Activated naive CD4-positive, alpha-beta T cell treated with anti-CD3 and anti-CD28 coated beads, Interleukin-2, amount 50 U/mL, for 16 hours (primary cell): ENCODE measurements at places on chromosomes 5 and 9.
A peak's percentile ranks its signal among the peaks of the same experiment; 100 is the strongest.

GRCh38 chr9:89498852-89499480 is 1.1 kb upstream of the SEMA4D start:
- DNase-seq, result no peak

DNA sequence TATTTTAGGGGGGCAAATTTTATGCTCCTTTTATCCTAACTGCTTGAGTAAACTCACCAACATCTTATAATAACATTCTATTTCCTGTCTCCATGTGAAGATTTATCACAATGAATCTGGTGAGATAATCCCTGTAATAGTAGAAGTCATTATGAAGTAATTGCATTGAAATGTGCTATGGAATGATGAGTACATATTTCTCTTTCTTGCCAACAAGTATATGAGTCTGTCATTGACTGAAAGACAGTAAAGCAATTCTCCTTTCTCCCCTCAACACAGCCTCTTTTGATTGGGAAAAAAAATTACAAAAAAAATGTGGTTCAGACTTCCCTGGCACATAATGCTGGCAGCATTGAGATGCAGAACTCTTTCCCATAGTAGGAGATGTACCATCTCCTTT is 459.2 kb upstream of the RGMB start:
- DNase-seq, result no peak

DNA sequence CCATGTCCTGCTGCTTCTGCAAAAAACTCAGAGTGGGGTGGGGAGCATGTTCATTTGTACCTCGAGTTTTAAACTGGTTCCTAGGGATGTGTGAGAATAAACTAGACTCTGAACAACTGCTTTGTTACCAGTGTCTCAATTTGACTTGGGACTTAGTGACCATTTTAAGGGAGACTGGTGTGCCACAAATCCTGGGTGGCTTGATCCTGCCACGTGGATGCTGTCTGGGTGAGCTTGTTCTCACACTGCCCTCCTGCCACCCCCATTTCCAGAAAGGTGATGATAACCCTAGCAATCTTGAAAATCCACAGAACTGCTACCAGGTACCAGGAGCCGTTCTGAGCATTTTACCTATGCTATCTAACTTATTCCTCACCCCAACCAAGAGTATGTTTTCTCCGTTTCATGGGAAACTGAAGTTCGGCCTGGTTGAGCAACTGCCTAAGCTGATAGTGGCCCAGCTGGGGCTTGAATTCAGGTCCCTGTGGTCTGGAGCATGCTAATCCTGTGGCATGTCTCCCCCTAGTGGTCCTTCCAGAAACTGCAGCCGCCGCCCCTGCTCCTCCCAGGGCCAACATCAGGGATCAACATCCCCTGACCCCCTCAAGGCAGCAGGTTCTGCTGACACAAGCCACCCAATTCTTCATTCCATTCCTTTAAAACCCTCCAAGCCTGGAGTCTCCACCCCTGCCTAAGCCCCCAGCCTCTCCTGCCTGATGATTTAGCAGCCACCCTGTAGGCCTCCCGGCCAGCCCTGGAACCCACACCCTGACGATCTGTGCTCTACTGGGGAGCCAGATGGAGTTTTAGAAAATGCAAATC is 2.8 kb downstream of the IL3 start:
- peak; percentile 80 for DNase-seq

- DNase-seq, result peak; percentile 87
These were observed 570 bp downstream of the CREBRF start for GRCh38 chr5:173056783-173057061.

GRCh38 chr5:176996780-176997179 is 9.8 kb downstream of the UIMC1 start:
- DNase-seq, result no peak

DNA sequence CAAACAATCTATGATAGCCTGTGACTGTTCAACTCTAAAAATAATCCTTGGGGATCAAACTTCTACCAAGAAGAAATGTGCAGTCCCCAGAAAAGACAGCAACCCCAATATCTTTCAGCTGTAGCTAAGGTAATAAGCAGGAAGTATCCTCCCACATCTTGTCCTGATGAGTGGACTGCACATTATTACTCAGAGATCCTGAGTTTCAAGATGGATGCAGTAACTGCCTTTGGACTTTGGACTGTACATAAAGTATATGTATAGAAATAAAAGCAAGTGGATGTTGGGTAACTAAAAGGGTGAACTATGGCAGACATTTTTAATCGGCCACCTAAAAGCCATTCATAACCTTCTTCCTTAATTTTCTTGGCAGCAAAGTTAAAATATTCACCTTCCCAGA is 45.1 kb downstream of the SMIM23 start:
- DNase-seq, result no peak

DNA sequence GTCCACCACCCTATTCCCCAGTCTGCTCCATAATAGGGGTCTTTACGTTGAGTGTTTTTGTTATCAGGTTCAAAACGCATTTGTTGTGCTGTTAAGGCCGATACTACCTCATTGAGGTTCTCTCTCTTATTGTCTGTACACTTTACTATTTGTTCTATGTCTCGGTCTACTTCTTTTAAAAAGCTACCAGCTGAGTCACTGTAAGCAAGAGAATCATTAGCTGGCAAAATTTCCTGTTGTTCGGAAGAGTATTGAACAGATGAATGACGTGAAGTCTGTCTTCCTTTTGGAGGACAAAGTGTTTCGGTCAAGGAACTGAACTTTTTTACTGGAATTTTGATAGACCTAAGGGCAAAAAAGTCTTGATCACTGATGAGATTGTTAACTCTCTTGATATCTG is 10.3 kb downstream of the LYSMD3 start:
- DNase-seq, result no peak

DNA sequence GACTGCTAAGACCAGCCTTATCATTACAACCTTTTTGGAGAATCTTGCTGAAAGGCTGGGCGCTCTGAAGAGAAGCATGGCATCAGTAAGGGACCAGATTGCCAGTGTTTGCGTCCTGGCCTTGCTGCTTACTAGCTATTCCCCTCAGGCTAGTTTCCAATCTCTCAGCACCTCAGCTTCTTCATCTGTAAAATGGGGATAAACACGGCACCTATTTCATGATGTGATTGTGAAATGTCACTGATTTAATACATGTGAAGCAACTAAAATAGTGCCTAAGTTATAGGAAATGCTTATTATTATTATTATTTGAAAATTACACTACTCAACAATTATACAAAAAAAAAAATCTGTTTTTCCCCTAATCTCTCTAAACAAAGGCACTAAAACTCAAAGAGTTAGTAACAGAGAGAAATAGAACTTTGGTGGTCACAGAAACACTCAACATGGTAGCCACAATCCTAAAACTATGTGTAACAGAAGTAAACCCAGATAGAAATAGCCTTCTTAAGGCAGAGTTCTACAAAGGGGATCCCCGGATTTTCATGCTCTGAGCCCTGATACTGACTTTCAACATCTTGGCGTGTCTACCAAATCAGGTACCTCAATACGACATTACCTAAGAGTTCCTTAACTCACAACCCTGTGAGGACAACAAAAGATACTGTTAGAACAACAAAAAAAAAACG is 62.0 kb downstream of the ENC1 start:
- DNase-seq, result no peak

DNA sequence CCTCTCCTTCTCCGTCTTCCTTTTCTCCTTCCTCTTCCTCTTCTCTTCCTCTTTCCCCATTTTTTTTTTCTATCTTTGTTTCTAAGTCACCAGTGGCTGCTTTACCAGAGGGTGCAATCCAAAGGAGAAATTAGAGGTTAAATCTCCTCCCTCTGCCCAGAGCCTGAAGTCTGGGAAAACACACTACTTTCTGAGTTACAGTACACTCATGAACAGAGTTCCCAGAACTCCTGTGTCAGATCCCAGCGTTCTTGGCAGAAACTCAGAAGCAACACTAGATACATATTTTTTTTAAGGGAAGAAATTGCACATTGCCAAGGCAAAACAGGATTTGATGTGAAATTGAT is 189.0 kb downstream of the SNCAIP start:
- no peak for DNase-seq

DNA sequence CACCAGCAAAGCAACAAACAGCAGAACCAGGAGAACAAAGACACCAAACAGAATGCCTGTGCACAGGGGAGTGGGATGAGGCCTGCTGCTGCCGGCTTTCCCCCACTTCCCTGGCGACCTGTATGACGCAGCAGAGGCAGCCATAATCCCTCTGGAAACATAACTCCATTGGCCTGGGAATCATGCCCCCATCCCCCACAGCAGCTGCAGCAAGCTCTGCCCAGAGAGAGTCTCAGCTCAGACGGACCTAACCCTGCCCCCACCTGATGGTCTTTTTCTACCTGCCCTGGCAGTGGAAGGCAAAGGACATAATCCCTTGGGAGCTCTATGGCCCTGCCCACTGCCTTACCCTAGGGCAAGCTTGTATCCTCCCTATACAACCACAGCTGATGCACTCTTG is 81.8 kb upstream of the FANCC start:
- DNase-seq, result no peak

- no peak for DNase-seq
These were observed 17.0 kb downstream of the BTNL8 start for GRCh38 chr5:180915924-180916323.

GRCh38 chr5:123283031-123283430 is 140.2 kb downstream of the CEP120 start:
- DNase-seq, result no peak

GRCh38 chr5:34698754-34699153 is 42.6 kb downstream of the RAI14 start:
- DNase-seq, result no peak

DNA sequence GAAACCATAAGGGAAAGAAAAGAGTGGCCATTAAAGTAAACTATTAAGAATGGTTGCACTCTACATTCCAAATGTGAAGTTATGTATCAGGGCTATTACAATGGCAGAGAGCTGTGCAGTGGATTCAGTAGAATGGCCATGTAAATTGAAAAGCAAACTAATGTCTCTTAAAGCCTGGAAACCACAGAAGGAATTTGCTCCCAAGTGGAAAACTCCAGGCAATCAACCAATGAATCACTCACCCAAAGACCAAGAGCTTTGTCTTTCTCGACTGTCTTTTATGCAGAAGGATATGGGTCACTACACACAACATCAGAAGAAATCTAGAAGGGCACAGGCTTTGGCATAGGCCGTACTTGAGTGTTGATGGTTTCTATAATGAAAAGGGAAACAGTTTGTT is 114.9 kb downstream of the TLE1 start:
- DNase-seq, result no peak

DNA sequence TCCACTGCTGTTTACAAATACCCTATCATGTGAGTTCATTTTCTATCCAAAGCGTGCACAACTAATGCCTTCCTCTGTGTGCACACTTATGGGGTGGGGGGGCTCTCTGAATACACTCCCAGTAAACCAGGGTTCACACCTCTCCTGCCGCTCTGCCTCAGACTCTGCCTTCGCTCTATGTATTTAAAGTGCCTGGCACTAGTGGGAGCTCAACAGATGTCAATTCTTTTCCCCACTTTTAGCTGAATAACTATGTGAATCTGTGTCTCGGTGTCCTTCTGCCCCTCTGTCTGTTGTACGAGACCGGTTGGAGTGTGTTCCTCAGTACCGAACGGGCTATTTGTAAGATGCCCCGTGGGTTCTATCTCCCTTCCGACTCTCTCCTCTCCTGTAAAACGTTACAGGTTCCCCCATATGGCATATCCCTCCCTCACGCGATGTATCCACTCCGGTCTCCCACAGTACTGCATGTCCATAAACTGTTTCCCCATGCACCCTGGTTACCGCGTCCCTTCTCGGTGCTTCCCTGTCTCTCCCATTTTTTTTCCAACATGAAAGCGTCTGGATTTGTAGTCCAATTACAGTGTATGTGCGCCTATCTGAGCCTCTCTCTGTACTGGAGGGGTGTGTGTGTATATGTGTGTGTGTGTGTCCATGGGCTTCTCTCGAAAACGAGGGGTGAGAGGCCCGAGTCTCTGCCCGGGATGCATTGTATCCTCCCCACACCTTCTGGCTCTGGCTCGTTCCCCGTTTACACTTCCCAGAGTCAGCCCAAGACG is 1.6 kb downstream of the ELL2 start:
- no peak for DNase-seq

- no peak for DNase-seq
These were observed 48.2 kb downstream of the RXRA start for GRCh38 chr9:134374301-134375010.

DNA sequence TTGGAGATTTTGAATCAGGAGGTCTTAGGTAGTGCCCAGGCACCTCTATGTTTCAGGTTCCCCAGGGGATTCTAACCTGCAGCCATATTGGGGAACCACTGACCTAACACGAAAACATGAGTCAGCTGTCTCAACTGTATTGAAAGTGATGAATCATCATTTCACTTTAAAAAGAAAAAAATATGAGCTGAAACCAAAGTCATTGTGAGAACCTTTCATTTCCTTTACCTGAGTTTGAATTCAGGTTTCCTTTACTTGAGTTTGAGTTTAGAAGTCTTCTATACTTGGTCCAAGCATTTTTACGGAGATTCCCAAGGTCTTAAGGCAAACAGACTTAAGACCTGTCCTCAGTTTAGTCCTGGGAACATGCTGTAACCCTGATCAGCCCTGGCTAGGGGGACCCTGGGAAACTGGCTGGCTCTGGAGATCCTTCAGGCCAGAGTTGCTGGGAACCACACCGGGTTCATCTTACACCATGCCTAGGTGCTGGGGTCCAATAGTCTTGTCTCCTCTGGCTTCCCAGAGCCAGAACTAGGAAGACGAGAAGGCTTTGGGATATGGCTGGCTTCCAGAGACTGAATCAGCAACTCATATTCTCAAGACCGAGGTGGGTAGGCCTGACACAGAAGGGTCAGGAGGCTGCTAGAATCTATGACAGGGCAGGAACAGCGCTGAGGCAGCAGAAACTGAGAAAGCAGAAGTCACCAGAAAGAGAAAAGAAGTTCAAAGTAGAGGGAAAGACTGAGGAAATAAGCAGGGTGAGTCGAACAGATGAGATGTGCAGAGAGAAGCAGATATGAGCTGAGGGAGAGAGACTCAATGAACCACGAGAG is 16.4 kb upstream of the PDCD1LG2 start:
- DNase-seq, result no peak

GRCh38 chr5:80408484-80409366 is 861 bp downstream of the ZFYVE16 start:
- DNase-seq, result peak; percentile 49

GRCh38 chr9:96486386-96487028 is 36.5 kb downstream of the HABP4 start:
- DNase-seq, result no peak
